ENCODE measurements at places on chromosomes 7 and 10.

GRCh38 chr10:70977625-70978024 lies 89.3 kb upstream of the PCBD1 start:
- DNase-seq, result no peak

DNA sequence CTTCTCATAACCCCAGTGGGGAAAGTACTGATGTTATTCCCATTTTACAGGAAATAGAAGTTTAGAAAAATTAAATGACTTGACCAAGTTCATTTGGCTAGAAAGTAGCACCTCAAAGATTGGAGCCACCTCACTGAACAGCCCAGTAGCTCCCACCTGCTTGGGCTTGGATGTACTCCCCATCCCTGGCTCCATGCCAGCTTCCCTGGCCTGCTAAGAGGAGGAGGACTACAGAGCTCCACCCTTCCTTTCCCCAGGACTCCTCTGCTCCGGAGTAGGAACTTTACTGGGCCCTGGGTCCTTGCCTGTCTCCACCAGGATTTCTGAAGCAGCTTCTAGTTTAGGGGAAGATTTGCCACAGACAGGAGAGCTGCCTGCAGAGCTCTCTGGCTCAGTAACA lies 3.1 kb downstream of the HPS6 start:
- no peak for DNase-seq

DNA sequence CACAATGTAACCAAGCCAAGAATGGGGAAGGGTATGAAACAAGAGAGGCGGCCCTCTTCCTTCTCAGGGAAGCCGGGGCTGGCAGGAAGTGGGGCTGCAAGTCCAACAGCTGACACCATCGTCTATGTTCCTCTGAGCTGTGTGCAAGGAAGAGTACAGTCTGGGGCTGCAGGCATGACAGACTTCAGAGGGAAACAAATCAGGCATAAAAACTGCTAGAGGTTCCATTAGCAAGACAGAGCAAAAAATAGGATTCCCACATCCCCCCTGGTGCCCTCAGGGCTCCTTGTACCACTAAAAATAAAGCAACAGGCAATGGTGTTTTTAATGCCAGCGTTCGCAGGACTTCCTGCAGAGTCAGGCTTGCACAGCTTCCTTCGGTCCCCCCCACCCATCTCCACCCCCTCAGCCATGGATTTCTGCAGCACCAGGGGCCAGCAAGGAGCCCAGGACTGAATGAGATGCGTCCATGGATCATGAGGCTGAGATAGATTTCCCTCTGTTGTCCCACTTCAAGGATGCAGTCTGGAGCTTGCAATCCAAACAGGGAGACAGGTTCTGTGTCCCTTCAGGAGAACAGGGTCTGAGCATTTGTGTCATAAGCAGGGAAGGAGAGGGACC lies 34.6 kb downstream of the KCNMA1 start:
- no peak for DNase-seq

DNA sequence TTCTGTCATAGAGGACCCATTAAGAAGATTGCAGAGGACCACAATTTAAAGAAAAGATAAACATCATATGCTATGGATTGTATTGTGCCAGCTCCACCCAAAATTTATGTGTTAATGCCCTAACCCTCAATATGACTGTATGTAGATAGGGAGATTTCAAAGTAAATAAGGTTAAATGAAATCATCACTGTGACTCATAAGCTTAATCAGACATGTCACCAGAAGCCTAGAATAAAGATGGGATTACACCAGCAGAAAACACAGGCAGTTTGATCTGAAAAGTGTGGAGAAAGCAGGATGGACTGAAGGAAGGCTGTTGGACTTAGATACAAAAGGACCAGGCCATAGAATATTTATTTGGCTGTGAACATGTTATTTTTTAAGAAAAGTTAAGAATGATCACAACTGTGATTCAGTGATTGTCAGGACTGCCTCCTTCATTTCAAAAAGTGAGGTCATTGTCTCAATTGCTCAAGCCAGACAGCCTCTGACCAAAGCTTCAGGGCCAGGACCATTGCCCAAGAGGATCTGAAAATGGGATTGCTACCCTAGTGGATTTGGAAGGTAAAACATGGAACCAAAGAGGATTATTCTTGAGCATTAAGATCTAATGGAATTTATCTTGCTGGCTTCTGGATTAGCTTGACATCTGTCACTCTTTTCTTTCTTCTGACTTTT lies 270.8 kb upstream of the POM121L12 start:
- DNase-seq, result no peak

- no peak for DNase-seq
Observed at GRCh38 chr10:35916791-35917190, 274.7 kb upstream of the FZD8 start.

GRCh38 chr10:71735709-71736569 lies 16.4 kb upstream of the C10orf105 start:
- no peak for DNase-seq

GRCh38 chr7:100163871-100164270 lies 4.5 kb downstream of the GAL3ST4 start:
- no peak for DNase-seq

- no peak for DNase-seq
Observed at GRCh38 chr10:3772361-3773171, 12.4 kb downstream of the KLF6 start.

DNA sequence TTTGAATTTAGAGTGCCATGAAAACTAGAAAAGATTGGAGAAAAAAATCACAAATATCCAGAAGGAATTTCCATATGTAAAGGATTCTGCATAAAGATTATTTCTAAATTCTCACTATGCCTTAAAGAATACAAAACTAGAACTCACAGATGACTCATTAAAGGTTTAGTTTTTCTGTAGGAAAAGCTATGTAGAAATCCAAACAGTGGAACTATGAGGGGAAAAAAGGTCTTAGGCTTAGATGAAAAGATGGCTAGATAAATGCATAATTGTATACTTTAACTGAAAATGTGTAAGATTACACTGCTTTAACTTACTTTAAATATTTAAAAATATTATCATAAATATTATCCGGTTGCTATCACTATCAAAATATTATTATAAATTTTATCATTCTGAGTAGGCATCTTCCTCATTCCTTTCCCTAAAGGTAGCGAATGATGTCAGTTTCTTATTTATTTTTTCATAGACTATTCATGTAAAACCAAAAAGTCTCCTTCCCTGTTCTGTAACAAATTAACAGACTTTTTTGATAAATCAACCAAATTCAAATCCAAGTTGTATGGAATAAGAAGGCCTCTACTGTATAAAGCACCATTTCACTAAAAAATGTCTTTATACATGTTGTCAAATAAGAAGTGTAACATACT lies 69.1 kb upstream of the COMTD1 start:
- DNase-seq, result no peak

DNA sequence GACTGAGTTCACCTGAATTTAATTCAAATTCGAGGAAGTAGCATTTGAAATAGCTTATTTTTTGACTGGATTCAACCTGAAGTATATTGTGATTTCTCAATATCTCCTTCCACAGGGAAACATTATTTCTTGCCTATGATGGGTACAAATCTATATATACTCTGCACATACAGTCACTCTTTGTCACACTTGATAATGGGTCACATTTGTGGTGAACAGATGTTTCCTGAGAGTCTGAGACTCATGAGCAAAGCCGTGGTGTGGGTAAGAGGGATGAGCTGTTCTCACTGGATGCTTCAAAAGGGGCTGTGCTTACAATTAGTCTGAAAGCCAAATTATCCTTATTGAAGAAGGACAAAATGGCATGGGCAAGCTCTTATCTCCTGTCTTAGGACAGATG lies 18.0 kb upstream of the TBXAS1 start:
- DNase-seq, result no peak

- no peak for DNase-seq
Observed at GRCh38 chr7:2802504-2803341, 41.4 kb downstream of the GNA12 start.

DNA sequence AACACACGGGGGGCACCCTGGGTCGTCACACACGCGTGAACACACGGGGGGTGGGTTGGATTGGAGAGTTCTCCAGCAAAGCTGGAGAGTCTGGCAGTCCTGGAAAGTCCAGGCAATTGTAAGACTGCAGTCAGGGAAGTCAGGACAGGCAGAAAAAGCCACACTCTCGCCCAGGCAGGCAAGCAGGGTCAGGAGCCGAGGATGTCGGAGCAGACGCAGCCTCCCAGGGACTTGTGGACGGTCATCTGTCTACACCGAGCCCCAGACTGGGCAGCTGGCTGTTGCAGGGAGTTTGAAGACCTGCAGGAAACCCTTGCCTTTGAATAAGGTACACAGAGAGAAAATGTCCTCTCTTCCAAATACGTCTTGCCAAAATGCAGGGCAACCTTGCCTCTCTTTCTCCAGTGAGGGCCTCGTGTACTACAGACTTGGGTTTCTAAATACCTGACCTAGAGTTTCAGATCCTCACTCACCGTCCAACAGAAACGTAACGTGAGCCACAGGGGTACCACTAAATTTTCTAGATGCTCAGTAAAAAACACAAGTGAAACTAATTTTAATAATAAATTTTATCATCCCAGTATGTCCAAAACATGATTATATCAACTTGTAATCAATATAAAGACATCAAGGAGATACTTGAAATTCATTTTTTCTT lies 176.7 kb downstream of the ADARB2 start:
- DNase-seq, result no peak

- no peak for DNase-seq
Observed at GRCh38 chr10:125190414-125190813, 30.1 kb upstream of the CTBP2 start.

- DNase-seq, result no peak
Observed at GRCh38 chr10:70191161-70191971, 21.1 kb upstream of the SAR1A start.

- DNase-seq, result no peak
Observed at GRCh38 chr7:7982904-7983303, 14.3 kb downstream of the GLCCI1 start.

- DNase-seq, result no peak
Observed at GRCh38 chr10:71268247-71268691, 50.8 kb upstream of the SLC29A3 start.

GRCh38 chr10:42738679-42739078 lies 43.9 kb upstream of the BMS1 start:
- no peak for DNase-seq

DNA sequence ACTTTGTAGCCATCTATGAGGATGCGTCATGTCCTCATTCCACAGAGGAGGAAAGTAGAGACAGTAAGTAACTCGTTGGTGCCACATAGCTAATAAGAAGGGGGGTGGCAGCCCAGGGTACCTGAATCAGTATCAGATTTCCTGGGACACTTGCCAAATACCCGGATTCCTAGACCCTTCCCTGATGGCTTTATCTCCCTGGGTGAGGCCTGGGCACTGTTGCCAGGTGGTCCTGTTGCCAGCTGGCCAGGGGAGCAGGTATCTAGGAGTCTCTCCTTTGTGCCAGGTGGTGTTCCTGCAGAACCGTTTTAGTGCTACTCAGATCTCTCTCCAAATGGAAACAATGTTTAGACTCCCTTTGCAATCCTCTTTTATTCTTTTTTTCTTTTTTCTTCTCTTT lies 12.7 kb downstream of the SLC29A3 start:
- DNase-seq, result no peak

- DNase-seq, result no peak
Observed at GRCh38 chr7:115572111-115572510, 458.5 kb downstream of the TFEC start.

- DNase-seq, result no peak
Observed at GRCh38 chr7:138871814-138872090, 73.8 kb upstream of the ATP6V0A4 start.

GRCh38 chr7:156625580-156625979 lies 15.0 kb upstream of the RNF32 start:
- no peak for DNase-seq

GRCh38 chr7:73642834-73643233 lies 18.5 kb upstream of the MLXIPL start:
- no peak for DNase-seq

- DNase-seq, result no peak
Observed at GRCh38 chr7:38817526-38817925, 91.5 kb downstream of the VPS41 start.

DNA sequence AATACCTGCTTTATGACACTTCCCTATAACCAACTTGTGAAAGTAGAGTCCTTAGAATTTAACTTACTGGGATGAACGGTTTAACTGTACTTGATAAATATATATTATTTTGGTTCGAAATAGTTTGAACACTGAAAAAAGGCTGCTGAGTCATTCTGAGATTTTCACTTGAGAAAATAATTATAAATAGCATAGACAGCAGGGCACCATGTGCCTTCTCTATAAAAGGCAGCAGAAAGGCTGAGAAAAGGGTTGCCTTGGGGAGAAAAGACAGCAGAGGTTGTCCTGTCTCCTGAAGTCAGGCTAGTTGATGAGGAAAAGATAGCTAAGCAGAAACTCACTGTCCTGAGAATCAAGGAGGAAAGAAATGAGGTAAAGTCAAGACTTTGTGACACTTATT lies 92.4 kb downstream of the CTTNBP2 start:
- no peak for DNase-seq

GRCh38 chr7:27151341-27151930 lies 947 bp downstream of the HOXA3 start:
- no peak for DNase-seq

DNA sequence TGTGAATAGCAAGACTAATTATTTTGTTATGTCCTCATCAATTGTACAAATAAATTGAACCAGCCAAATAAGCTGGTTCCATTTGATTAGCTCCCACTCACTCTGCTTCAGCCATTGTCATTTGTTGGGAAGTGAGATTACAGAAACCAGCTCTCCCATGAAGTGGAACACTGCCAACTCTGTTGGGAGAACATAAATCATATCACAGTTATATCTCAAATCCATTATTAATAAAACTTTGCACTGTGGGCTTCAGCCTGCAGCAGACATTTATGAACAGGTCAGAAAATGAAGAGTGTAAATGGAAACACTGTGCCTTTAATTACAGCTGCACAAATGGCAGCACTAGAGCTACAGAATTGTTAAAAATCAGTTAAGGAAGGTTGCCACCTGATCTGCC lies 46.7 kb upstream of the TEX47 start:
- no peak for DNase-seq

DNA sequence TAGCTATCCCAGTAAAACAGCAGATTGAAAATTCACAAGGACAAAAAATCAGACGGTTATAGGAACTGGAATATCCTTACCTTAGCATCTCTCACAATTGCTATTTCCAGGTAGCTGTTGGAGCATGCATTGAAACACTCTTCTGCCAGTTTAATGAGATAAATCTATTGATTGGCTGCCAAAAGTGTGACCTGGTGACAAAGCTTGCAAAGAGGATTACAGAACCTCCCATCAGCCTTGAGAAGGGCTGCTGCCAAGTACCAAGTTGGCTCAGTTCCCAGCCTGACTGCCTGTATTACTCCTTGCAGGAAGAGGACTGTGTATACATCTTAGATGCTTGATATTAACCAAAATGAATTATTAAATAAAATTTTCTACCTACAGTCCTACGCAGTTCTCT lies 5.1 kb downstream of the PRLHR start:
- DNase-seq, result peak; percentile 38

DNA sequence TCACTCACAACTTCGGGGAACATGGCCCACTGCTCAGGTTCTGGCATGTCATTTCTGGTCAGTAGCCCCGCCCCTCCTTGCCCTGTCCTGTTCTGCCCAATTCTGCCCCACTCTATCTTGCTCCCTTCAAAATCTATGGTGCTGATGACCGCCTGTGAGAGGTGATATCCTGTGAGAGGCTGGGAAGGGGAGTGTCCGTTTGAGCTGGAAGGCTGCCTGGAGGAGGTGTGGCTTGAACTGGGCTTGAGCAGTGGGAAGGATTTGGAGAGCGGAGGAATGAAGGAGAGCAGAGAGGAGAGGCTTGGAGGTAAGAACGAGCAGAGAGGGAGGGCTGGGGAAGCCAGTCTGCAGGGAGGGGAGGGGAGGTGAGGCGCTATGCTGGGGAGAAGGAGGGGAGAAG lies 145.3 kb downstream of the RPS24 start:
- DNase-seq, result no peak
